Activated T-helper 1 cell treated with Interleukin-2 at 50 U/mL for 16 hours (primary cell): ENCODE measurements at places on chromosomes 3 and 15.

GRCh38 chr3:119349354-119350041, 55.3 kb downstream of the ARHGAP31 start:
- DNase-seq: no peak

GRCh38 chr3:134028486-134029255, 1.1 kb downstream of the SLCO2A1 start:
- DNase-seq: no peak

DNA sequence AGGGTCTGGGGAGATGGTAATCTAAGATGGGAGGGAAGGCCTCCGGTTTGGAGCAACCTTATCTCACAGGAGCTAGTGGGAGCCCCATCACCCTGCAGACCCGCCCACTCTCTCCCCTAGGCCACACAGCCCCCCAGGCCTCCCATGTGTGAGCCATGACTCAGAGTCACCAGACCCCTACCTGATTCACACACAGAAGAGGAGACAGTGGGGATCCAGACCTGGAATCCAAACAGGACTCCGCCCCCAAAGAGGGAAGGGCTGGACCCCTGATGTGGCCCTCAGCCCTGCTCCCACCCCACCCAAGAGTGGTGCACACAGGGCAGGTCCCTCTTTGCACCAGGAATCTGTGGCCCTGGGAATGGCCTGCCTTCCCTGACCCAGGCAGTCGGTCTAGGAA, 97.4 kb downstream of the ADCY5 start:
- no peak for DNase-seq

DNA sequence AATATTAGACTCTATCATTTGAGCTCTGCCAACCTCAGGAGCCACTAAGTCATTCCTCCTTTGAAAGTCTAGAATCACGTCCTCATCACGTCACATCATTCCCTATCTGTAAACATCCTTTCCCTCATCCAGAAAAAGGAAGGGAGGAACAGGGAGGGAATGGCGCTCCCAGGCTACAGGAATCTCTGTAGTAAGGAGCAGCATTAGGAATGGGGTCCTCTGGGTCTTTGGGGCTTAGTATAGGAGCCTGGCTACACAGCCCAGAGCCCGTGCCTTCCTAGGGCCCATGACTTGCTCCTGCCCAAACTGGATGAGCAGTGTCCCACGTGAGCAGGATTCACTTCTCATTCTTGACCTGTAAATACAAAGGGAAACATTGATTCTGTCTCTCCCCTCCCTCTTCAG, 1.6 kb downstream of the TAGLN3 start:
- DNase-seq: no peak
